ENCODE measurements at places on chromosomes 5 and 9.

DNA sequence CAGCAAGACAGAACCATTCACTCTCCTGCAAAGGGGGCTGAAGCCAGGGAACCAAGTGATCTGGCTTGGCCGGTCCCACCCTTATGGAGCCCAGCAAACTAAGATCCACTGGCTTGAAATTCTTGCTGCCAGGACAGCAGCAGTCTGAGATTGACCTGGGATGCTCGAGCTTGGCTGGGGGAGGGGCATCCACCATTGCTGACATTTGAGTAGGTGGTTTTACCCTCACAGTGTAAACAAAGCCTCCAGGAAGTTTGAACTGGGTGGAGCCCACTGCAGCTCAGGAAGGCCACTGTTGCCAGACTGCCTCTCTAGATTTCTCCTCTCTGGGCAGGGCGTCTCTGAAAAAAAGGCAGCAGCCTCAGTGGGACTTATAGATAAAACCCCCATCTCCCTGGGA lies 60.5 kb downstream of the TNFSF8 start:
- no peak for DNase-seq

- DNase-seq = no peak
Observed at GRCh38 chr5:77239126-77239741, 28.8 kb downstream of the PDE8B start.

- DNase-seq = no peak
Observed at GRCh38 chr5:2378976-2379375, 372.5 kb downstream of the IRX2 start.

DNA sequence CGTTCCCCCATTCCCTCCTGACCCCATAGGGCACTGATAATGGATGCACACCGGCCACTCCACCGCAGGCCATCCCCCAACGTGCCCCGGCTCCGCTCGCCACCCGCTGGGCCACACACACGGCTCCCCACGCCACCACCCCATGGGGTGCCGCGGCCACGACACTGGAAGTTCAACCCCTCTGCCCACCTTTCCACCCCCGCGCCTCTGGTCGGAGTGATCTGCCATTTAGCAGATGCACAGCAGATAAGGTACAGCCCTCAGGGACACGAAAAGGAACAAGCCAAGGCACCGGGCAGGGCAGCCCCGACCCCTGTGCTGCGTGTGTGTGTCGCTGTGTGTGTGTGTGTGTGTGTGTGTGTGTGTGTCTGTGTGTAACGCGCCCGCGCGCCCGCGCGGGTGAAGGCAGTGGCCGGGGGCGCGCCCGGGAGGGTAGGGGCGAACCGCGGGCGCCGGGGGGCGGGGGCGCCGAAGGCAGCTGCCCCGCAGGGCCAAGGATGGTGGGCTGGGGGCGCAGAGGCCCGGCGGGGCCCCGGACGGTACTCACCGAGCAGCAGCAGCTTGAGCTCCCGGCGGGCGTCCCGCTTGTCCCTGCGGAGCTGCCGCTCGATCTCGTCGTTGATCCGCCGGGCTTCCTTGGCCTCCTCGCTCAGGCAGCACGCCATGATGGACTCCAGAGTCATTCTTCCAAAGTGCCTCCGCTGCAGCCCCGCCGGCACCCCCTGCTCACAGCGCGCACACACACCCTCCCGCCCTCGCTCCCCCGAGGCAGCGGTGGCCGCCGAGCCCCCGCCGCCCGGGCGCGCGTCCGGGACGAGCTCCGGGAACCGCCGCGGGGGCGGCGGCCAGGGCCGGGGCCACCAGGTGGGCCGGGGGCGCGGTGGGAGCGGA lies 813 bp downstream of the GNAQ start:
- no peak for DNase-seq

GRCh38 chr9:23674016-23674585 lies 151.9 kb downstream of the ELAVL2 start:
- DNase-seq = no peak

GRCh38 chr9:87569518-87569917 lies 71.9 kb downstream of the DAPK1 start:
- DNase-seq = no peak

DNA sequence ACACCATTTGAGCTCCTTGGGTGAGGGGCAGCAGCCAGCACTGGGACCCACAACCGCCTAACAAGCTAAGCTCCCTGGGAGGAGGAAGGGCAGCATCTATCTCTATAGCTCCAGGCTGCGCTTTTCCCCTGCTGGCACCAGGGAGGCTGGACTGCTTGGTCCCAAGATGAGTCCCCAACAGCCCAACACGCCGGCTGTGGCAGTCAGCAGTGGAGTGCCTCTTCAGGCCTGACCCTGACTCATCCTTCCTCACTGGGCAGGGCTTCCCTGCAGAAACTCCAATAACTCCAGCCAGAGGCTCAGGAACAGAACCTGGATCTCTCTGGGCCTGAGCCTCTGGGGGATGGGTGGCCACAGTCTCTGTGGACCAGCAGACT lies 113.7 kb upstream of the ADAMTS16 start:
- no peak for DNase-seq

- no peak for DNase-seq
Observed at GRCh38 chr9:137452761-137453642, 6.1 kb downstream of the NSMF start.

DNA sequence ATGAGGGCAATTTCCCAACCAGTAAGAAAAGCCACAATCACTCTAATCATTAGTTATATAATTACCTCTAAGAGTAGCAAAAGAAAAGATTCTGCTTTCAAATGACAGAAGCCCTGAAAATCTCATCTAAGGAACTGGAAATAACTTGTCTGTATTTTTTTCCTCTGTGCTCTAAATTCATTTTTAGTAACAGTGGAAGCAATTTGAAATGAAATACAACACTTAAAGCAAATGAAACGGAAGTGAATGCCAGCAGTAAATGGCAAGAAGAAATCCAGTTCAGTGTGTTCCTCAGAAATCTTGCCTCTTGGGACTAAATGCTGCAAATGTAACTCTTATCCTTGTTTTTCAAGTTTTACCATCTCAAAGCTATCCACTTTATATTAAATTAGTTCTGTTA lies 294.9 kb downstream of the TAF11L14 start:
- no peak for DNase-seq

GRCh38 chr9:93955981-93956784 lies 1.0 kb upstream of the BARX1 start:
- DNase-seq = no peak

DNA sequence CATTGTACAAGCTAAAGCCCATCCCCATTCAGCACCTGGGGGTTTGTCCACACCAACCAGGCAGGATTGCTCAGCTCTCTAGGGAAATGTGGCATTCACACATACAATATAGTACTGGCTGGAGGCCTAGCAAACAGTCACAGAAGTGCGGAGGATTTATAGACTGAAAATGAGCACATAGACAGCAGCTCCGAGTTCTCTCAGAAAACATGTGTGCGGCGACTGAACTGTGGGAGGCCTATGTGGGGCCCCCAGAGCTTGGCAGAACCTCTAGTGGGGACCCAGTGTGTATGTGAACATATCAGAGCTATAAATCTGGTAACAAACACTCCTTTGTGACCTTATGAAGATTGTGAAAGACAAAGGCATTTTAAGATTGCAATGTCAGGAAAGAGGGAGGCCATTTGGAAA lies 431.1 kb downstream of the DTWD2 start:
- no peak for DNase-seq

- DNase-seq = no peak
Observed at GRCh38 chr5:65213921-65214525, 267.7 kb downstream of the ADAMTS6 start.

GRCh38 chr5:87579678-87580077 lies 166.9 kb upstream of the CCNH start:
- no peak for DNase-seq

DNA sequence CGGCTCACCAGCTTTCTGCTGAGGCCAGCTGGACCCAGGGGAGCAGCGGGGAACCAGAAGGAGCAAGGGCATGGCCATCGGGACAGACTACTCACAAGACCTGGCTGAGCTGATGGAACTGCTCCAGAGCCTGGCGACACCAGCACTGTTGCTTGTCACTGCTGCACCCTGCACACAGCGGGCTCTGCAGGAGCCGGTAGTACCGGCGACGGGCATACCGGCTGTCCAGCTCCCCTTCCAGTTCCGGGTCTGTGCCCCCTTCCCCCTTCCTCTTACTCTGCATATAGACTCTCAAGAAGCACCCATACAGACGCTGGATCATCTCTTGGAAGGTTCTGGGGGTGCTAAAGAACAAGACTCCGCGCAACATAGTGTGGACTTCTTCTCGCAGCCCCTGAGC lies 974 bp downstream of the ANAPC2 start:
- DNase-seq = no peak

GRCh38 chr5:140083120-140083519 lies 30.8 kb upstream of the PURA start:
- no peak for DNase-seq

- no peak for DNase-seq
Observed at GRCh38 chr9:116737152-116737546, 50.0 kb downstream of the TRIM32 start.

DNA sequence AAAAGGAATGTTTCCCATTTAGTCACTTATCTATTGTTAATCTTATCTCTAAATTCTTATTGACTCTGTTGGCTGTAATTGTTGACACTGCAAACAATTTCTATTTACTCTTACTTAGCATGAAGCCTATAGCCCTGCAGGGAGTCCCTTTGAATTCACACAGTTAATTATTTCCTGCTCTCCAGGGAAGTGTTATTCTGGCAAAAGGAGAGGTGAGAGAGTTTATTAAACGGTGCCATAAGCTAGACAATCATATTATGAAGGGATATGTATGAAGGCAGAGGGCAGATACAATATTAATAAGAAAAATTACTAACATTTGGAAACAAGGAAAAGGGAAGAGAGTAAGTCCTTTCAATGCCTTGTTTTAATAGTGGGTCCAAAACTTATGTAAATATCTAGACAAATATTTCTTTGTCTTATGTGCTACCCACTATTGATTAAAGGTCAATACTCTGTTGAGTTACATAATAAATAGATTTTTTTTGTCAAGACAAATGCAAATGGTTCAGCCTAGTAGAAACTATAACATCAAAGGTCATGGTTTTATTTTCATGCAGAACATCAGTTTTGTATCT lies 107.1 kb downstream of the CDH18 start:
- DNase-seq = no peak

- no peak for DNase-seq
Observed at GRCh38 chr9:128168731-128169308, 8.8 kb downstream of the BBLN start.

DNA sequence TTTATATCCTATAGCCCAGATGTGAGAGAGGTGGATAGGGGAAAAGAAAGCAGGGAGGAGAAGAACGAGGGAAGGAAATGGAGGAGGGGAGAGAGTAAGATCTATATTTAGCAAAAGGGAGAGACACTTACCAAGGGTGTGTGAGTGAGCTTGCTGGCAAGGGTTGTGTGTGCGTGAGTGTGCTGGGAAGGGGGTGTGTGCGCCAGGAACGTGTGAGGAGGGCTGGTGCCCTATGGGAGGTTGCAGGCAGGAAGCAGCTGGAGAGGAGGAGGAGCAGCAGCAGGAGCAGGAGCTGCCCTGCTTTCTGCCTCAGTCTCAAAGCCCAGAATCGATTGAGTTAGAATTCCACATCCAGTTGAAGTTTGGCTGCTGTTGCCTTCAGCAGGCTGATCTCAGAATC lies 148.3 kb upstream of the RUSC2 start:
- DNase-seq = no peak

DNA sequence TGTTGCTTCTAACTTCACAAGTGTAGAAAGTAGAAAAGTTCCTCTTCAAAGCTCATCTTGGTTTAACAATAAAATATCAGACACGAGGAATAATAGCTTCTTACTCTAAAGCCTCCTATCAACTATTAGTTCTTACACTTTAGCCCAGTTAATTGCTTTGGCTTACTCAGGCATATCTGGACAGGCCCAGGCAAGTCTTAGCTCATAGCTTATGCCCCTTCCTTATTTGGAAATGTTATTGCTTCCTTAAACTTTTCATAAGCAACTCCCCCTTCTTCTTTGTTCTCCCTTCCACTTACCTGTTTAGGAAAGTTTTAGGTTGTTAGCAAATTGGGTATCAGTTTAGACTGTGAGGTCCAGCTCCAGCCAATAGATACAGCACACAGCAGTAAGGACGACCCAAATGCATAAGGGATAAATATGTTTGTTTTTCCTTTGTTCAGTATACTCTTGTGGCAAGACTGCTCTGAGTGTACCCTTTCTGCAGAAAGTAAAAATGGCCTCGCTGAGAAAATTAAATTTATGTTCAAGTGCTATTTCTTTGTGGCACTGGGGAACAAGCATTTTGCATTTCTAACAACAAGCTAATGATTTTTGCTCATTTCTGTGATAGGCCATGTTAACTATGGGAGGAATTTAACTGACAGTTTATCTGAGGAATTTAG lies 162.1 kb downstream of the SMC2 start:
- DNase-seq = no peak

GRCh38 chr5:37615184-37615583 lies 224.7 kb downstream of the GDNF start:
- no peak for DNase-seq

GRCh38 chr5:17261075-17261474 lies 43.6 kb downstream of the BASP1 start:
- DNase-seq = no peak

- DNase-seq = no peak
Observed at GRCh38 chr5:37495210-37495609, 116.1 kb downstream of the WDR70 start.

- no peak for DNase-seq
Observed at GRCh38 chr5:89313804-89314588, 431.0 kb upstream of the MEF2C start.

DNA sequence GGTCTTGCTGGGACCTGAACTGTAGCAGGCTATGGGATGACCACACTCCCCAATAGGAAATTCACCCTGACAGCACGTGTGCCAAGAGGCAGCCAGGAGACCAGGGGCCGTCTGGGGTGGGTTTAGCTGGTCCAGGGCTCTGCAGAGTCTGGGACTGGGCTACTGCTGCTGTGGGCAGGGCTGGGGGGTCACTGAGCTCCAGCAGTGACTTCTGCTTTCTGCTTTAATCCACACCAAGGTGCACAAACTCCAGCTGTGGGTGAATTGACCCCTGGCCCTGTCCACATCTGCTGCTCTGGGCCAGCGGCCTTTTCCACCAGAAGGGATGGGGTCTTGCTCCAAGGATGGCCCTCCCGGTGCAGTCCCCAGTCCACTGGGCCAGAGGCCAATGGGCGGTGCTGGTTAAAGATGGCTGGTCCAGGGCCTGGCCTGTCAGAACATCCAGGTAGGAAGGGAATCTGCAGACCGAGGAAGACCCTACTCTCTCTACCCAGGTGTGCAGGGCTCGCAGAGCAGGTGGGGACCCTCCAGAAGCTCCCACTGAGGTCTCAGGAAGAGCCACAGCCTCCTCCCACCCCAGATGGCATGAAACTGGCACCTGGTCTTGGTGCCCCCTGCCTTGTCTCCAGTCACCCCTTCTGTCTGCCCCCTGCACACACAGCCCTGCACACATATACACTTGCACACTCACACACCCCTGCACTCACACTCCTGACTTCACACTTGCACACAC lies 28.0 kb downstream of the GLT6D1 start:
- no peak for DNase-seq

DNA sequence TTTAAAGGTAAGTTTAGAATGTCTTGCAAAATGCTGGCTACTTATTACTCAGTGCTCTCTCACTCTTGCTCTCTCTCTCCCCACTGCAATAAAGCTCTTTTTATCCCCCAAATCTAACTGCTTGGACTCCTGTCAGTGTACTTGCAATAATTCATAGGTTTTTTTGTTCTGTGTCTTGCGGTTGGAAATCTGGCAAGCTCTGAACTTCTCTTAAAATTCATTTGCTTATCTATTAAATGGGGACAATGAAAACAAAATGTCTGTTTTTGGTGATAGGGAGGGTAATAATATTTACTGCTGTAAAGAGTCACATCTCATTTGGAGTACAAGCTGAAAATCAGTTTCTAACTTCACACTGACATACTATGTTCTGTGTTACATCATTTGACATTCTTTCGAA lies 18.7 kb upstream of the OR13D1 start:
- no peak for DNase-seq

Measured in stimulated activated CD8-positive, alpha-beta memory T cell treated with anti-CD3 and anti-CD28 coated beads, Interleukin-2, amount 100 ng/mL, for 1 hour (primary cell).